ENCODE measurements at places on chromosomes 4 and X.

GRCh38 chr4:64747919-64748715 lies 338.9 kb upstream of the TECRL start:
- no peak for DNase-seq

DNA sequence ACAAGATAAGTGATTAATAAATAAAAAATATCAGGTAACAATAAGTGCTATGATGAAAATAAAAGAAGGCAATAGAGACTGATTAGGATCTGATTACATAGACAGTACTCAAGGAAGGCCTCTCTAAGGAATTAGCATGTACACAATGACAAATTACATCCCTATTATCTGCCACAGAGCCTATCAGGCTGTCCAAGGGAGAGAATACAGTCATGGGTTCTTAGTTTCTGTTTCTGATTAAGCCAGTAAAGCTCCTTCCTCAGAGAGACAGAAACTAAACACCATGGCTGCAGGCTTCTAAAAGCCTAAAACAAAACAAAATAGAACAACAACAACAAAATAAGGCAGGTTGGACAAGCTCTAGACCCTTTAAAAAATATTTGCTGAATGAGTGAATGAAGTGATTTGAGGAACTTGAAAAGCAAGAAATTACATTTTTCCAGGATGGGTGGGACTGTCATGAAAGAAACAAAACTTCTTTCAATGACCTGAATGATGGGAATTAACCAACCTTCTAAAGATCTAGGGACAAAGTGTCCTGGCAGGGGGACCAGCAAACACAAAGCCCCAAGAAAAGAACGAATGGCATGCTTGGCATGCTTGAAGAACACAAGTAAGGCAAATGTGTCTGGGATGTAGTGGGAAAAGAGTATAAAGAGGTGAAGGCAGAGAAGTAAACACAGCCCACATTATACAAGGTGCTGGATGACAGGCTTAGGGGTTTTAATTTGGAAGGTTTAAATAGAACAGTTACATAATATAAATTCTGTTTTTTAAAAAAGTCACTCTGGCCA lies 44.1 kb downstream of the NAA11 start:
- no peak for DNase-seq

DNA sequence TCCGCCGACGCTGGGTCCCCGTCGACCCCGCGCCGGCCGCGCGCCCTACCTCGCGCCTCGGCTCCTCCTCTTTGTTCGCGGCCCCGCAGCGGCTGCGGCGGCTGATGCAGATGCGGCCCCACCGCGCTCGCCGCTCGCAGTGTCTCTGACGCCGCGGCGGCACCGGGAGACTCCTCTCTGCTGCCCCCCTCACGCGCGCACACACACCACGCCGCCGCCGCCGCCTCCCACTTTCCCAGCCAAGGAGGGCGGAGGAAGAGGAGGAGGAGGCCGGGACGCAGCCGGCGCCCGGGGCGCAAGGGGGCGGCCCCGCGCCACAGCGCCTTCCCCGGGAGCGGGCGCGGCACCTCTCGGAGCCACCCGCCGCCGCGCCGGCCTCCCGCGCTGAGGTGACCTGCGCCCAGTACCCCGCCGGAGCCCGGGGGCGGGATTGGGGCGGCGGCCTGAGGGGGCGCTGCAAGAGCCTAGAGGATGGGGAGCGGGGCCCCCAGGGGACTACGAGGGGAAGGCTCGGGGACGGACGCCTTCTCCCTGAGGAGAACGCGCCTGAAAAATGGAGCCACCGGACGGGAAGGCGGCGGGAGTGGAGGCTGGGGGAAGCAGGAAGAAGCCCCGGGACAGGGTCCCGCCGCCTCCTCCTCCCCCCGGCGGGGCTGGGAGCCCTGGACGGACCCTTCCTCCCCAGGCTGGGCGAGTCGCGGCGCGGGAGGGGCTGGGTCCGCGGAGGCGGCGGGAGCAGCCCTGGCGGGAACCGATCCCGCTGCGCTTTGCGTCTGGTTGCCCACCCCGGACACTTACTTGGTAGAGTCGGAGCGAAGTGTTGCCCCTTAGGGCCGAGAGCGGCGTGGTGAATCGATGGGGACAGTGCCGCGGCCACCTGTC lies at the start of gene SH3RF1:
TSS of gene SH3RF1 (minus strand) at position 147 of the 882 bp plus-strand sequence. CDS start 1,744 bp downstream, outside the sequence.
- DNase-seq: peak; percentile 60

DNA sequence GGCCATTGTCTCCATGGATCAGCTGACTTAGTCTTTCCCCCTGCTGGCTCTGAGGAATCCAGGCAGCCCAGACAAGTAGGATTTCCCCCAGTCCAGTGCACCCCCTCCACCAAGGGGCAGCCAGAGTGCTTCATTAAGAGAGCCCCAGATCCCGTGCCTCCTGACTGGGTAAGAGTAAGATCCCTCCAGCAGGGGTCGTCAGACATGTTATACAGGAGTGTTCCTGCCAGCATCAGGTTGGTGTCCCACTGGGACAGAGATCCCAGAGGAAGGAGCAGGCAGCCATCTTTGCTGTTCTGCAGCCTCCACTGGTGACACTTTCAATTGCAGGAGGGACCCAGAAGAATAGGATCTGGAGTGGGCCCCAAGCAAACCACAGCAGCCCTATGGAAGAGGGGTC lies 29.0 kb upstream of the INPP4B start:
- no peak for DNase-seq

- DNase-seq: peak; percentile 57
Measured at GRCh38 chrX:153972368-153973126, at the start of gene TMEM187. TSS of gene TMEM187 (plus strand) at chrX:153972754. CDS start at chrX:153982063, 9,309 bp downstream.

GRCh38 chrX:41785685-41786084 lies 61.7 kb downstream of the GPR82 start:
- no peak for DNase-seq

- DNase-seq: no peak
Measured at GRCh38 chr4:42914937-42915336, 22.4 kb downstream of the GRXCR1 start.

DNA sequence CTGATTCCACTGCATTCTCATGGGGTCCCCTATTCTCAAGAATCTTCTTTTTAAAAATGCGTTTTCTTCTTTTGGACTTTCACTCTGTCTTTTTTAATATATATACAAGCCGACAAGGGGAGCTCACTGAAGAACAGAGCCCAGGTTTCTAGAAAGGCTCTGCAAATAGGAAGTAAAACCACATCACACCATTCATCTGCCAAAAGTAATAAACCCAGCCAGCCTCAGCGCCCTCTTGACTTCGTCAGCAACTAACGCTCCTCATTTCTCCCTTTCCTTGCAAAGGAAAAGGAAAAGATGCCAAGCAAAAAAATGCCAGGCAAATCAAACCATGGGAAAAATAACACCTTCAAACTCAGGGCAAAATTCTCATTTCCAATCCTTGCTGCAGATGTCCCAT lies 136.4 kb downstream of the HHIP start:
- no peak for DNase-seq

DNA sequence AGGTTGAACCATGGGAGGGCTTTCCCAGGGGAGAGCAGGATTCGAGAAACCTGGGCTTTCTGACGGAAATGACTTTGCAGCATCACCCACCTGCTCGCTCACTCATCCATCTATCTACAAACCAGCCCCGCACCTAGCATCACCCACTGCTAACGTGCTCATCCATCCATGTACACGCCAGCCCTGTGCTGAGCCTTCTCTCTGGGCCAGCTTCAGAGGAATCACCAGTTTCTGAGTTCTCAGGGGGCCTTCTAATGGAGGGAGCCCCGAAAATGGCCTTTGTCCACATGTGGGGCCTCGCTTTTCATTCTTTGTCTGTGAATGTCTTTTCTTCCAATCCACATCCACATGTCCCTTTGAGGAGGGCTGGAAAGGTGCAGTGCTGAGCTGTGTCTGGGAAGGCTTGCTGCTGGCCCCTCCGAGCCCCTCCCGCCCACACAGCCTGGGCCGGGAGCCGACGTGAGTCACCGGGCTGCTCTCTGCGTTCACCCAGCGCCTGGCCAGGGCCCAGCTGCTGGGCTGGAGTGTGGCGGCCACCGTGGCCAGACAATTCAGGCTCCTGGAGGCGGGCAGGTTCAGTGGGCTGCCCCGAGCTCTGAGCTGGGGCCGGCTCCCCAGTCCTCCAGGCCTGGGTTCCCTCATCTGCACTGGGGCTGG lies 14.7 kb downstream of the SORCS2 start:
- no peak for DNase-seq

GRCh38 chr4:165332502-165332901 lies 5.0 kb downstream of the MSMO1 start:
- DNase-seq: no peak

DNA sequence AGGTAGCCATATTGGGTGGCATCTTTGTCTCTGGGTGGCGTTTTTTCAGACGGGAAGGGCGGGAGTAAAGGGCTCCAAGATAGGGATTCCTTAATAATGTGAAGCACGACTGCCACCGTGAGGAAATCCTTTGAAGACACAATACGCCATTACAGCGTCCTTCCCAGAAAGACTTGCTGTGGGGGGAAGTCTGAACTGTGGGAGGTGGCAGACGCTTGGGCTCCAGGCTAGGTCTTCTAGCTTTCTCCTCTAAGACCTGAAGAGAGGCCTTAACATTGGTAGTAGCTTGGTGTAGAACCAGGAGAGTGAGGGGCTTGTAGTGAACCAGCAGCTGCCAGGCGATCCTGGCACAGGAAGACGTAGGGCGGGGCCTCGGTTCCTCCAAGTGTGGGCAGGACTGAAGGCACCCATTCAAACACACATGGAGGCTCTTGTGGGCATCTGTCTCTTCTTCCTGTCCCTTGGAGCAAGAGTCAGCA lies 197.3 kb downstream of the OR13H1 start:
- peak; percentile 88 for DNase-seq

DNA sequence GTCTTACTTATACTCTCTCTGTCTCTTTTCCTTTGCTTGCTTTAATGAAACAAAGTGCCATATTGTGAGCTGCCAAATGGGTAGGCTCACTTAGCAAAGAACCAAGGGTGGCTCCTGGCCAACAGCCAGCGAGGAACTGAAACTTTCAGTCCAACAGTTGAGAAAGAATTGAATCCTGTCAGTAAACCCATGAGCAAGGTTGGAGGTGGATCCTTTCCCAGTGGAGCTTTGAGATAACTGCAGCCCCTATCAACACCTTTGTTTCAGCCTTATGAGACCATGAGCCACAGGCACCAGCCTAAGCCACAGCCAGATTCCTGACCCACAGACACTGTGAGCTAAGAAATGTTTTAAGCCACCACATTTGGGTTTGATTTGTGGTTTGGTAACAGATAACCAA lies 362.2 kb downstream of the PDGFC start:
- no peak for DNase-seq

- DNase-seq: no peak
Measured at GRCh38 chrX:154378059-154378798, 866 bp upstream of the EMD start.

- DNase-seq: no peak
Measured at GRCh38 chr4:113513382-113513781, 248.2 kb downstream of the CAMK2D start.

GRCh38 chr4:130026185-130026584 lies 930.2 kb downstream of the C4orf33 start:
- no peak for DNase-seq

- DNase-seq: no peak
Measured at GRCh38 chrX:9604111-9604907, 139.5 kb downstream of the TBL1X start.

DNA sequence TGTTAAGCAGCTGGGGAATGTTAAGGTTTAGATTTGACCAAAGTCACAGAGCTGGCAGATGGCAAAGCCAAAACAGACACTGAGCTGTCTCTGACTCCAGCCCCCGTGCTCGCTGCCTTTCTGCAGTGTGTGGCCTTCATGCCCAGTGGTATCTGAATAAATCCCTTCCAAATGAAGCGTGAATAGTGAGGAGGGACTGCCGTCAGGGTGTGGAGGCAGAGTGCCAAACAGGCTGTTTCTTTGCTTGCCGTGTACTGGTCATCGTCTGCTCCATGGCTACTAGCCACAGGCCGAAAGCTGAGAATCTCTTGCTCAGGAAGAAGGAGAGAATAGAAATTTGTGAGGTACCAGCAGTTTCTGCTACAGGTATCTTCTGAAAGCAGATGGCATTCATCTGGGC lies 19.7 kb downstream of the PRIMPOL start:
- no peak for DNase-seq

GRCh38 chrX:43964936-43965335 lies 8.3 kb downstream of the NDP start:
- DNase-seq: no peak

DNA sequence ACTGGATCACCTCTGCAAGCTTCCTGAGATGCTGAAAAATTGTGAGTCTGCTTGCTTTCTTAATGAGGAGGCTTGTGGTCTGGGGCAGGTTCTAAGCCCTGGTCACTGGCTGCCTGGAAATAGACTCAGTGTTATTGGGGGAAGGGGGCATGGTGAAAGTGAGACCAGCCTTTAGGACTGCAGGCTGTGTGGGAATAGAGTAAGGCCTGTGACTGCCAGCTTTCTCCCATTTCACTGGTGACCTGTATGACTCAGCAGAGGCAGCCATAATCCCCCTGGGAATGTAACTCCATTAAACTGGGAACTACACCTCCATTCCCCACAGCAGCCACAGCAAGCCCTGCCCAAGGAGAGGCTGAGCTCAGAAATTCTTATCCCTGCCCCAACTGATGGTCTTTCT lies 55.9 kb upstream of the IL15 start:
- DNase-seq: no peak

DNA sequence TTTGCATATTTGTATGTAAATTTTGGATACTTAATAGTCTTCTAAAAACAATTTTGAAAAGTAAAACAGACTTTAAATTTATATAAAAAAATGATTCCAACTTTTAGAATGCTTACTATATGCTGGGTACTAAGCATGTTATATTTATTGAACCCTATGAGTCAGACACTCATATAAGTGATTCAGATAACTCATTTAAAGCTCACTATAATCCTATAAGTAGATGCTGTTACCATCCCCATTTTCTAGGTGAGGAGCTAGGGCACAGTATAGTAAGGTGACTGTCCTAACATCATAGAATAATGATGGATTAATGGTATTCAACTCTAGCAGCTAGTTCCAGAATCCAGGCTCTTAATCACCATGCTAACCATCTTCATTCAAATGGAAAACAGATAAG lies 877.0 kb upstream of the GRID2 start:
- no peak for DNase-seq

DNA sequence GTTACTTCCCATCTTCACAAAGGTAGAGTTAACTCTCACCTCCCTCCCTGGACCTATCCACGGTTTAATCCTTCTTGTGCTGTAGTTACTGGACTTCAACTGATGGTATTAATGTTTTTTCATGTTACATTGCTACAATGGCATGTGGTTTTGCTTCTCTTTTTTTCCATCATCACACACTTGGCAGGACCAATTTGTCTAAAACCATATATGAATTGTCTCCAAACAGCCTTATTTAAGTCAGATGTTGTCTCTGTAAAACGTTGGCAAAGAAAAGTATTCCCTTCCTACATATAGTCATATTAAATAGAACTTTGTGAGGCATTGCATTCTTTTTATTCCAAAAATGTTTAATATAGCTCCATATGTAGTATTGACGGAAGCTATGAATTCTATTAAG lies 15.5 kb downstream of the PRRG1 start:
- no peak for DNase-seq

GRCh38 chr4:18691431-18692200 lies 670.1 kb upstream of the LCORL start:
- no peak for DNase-seq

GRCh38 chr4:153850533-153851280 lies 61.8 kb upstream of the SFRP2 start:
- DNase-seq: no peak

GRCh38 chrX:110055616-110056015 lies 52.7 kb downstream of the TMEM164 start:
- no peak for DNase-seq

Data from omental fat pad (tissue), 4 donors.